Placental pericyte (primary cell): ENCODE measurements at places on chromosomes 5 and 9. TPM values are rescaled to one million over a fixed set of nuclear protein-coding genes. Genes with fewer than 3 reads are reported as not detected.

GRIN1 gene
- total RNA-seq: 0.29 TPM in 1 of 2 replicates, not detected in the other

SPINK4 gene
- 1.3 and 1.8 TPM in 2 replicates for total RNA-seq

RHOBTB3 gene
- 128 and 196 TPM in 2 replicates for total RNA-seq

BTNL3 gene
- total RNA-seq: not detected in 2 replicates

NUTM2F gene
- not detected in 2 replicates for total RNA-seq

GDNF gene
- total RNA-seq: 12.3 and 16.8 TPM in 2 replicates

PHF24 gene
- total RNA-seq: not detected in 2 replicates

IL5 gene
- total RNA-seq: not detected in 2 replicates

LRRC14B gene
- not detected in 2 replicates for total RNA-seq

STK32A gene
- total RNA-seq: 0.66 and 1.4 TPM in 2 replicates
